ENCODE measurements at places on chromosomes 12 and 14. TPM values are rescaled to one million over a fixed set of nuclear protein-coding genes. Genes with fewer than 3 reads are reported as not detected.
A peak's percentile ranks its signal among the peaks of the same experiment; 100 is the strongest.

Gene EFS
- total RNA-seq, result 19.7 TPM

Gene APOLD1
- total RNA-seq, result 94.0 TPM

DNA sequence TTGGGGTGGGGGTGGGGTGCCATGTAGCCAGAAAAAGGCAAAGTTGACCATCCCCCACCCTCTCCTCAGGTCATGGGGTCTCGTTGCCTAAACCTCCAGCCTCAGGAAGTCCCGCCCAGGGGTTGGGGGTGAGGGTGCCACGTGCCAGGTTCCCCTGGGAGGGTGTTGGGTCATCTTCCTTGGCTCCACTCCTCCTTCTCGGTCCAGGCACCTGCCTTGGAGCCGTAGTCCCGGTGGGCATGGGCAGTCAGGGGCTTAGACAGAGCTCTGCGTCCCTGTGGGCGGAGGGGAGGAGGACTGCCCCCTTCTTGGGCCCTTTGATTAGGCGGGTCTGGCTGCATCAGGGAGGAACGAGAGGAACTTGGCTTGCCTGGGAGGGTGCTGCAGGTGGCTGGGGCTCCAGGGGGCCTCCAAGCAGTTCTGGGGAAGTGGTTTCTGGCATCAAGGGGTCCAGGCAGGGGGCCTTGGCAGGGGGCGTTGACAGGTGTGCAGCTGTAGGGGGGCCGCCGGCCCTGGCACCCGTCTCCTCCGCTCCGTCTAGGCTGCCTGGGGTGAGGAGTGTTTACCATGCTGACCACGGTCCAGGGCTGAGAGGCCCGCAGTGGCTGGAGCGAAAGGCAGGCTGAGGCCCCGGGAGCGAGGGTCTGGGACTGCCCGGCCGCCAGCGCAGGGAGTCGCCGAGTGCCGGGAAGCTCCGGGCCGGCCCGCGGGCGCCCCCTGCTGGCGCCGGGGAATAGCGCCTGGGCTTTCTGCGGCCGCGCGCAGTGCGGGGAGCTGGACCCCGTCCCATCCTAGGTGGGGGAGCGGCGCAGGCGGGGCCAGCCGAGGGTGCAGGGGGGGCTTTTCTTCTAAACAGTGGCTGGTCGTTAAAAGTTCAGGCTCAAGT is 7.9 kb downstream of the SETD1B start:
- DNase-seq, result peak; percentile 92

DNA sequence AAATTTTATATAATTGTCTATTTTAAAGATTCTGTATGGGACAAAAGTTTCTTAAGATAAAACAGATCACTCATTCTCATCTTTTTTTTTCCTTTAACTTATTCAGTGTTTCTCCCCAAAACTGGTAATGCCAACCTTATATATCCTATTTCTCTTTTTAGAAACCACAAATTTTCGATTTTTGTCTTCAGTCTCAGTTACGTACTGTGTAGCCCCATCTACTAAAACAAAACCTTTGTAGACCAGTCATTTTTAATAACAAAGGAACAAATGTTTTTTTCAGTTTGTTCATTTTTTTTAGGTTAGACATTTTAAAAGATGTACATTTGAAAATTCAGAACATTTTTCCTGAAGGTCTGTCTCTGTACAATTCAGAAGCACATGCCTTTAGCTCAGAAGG is 18.2 kb downstream of the PNMA1 start:
- DNase-seq, result no peak

DNA sequence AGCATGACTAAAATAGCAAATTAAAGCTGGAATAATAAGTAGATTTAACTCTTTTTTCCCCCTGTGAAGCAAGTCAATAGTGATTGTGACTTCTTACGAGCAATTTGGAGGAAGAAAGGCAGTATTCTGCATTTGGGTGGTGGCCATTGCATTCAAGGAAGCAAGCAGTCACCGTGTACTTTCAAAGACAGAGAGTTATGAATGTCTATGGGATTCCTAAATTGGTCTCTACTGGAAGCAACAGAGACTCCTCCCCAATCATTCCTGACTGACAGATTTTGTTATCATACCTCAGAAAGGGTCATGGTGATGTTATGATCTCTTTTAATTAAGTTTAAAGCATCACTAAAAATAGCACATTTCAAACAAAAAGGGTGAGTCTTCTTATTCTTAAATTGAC is 287.2 kb upstream of the KITLG start:
- DNase-seq, result no peak

GRCh38 chr12:88433997-88434703 is 146.1 kb downstream of the KITLG start:
- DNase-seq, result no peak

DNA sequence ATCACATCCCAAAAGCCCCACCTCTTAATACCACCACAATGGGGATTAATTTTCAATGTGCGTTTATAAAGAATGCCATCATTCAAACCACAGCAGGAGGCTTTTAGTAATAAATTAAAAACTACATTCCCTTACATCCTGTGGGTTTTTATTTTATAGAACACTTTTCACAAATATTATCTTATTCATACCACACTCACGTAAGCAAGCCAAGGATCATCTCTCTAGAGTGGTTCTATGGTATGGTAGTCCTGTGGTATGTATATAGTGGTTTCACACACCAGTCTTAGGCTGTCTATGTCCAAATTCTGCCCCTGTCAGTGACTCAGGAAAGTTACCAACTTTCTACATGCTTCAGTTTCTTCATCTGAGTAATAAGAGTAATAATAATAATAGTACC is 100.2 kb downstream of the GALC start:
- no peak for DNase-seq

Gene NANOG
- 0.32 TPM for total RNA-seq

GRCh38 chr12:53842686-53843085 is 90.9 kb upstream of the CISTR start:
- no peak for DNase-seq

Gene ATP5F1B
- 216 TPM for total RNA-seq

DNA sequence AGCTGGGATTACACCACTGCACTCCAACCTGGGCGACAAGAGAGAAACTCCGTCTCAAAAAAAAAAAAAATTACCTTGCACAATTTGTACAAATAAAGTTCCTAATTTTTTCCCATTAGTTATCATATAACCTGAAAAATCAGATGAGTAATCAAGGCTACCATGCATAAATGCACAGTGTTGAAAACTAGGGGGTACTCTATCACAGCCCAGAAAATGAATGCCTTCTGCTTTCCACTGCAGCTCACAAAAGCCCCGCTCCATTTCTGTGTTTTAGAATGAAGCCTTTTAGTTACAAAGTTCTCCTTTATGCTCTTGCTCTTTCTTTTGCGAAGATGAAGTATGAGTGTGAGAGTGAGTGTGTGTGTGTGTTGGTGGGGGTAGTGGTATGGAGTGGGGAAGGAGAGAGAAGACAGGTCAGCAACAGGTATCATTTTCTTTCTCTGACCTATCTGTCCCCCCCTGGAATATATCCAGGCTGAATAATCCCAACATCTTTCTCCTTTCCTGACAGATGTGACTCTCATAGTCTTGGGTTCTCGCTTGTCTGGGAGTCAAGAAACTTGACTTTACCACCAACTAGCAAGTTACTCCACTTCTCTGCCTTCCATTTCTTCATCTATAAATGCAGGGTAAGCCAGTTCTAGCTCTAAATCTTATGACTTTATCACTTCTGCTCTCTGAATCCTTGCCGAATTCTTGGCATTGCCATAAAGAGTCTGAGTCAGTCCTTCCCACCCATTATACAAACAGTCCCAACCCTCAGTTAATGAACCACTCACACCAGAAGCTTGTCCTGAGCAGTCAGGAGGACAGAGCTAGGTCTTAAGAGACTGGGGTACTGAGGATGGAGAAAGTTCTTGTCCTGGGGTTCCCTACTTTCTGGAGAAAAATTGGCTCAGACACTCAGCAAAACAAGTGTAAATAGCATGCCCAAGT is 16.1 kb downstream of the BIN2 start:
- DNase-seq, result no peak

- DNase-seq, result no peak
Observed at GRCh38 chr14:99584823-99585222, 19.2 kb downstream of the CCDC85C start.

GRCh38 chr14:67446371-67447032 is 34.5 kb upstream of the PLEK2 start:
- no peak for DNase-seq

DNA sequence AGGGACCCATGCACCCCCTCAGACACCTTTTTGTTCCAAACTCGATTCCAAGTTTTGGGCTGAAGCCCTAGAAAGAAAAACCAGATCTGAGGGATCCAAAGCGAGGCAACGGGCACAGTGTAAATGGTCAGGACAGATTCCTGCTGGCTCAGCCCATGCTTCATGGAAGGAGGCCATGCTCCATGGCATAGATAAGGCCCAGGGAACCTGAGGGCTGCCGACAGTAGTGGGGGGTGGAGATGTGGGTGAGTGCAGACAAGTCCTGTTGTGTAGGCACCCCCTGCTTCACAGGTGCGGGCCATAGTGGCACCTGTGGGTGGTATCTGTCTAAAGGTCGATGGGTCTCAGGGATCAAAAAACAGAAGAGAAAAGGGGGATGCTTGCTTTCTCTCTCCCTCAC is 42.1 kb downstream of the TNFAIP2 start:
- DNase-seq, result no peak

Gene ADAM21
- 0.13 TPM for total RNA-seq

- peak; percentile 71 for DNase-seq
Observed at GRCh38 chr14:102516531-102517391, 7.2 kb upstream of the ANKRD9 start.

DNA sequence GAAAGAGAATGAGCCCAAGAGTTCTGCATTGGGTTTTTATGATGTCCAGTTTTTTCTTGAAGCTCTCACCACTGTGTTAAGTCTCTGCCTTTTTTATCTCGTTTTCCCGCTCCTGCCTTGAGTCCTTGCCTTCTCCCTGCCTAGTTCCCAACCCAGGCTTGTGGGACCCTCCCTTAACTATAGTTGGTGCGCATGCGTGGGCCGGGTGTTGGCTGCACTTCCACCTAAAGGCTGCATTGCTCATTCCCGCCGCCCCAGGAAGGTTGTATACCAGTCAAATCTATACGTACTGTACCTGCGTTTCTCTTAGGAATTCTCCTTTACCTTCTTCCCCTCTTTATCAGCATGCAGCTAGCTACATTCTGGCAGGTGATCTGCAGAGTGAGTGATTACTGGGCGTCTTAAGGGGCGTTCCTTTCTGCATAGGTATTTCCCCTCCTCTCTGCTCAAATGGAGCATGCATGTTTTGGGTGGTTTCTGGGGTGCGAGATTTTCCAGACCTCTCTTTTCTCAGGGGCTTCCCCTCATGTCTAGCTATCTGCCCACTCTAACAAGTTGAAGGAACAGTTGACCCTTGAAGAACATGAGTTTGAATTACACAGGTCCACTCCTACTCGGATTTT is 6.6 kb upstream of the REP15 start:
- DNase-seq, result no peak

DNA sequence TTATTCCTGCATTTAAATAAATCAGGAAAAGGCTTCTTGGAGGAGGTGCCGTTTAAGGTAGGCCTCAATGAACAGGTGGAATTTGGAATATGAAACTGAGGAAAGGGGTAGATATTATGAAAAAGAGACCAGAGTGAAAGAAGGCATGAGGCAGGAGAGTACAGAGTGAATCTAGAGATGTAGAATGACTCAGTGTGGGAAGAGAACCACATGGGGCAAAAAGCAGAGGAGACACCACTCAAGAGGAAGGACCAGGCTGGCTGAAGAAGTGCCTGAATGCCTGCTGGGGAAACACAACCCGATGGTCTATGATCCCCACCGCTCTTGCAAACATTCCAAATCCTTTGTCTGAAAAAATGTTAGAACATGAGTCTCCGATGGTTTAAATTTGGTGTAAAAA is 1134.1 kb downstream of the VRK1 start:
- no peak for DNase-seq

DNA sequence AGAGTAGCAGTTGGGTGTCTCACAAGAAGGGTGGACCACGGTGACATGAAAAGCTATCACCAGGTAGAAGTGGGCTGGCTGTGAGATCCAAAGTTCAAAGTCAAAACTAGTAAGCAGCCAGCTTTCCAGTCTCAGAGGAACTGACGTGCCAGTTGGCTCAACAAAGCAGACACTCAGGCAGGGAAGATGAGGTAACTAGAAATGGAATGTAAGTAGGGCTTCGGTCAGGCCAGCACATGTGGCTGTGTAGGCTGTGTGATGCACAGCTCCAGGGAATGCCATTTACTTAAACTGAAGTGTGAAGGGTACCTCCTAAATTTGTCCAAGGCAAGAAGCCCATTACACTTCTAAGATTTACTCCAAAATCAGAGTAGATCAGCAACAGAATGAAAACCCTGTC is 43.6 kb downstream of the PTPRR start:
- no peak for DNase-seq

DNA sequence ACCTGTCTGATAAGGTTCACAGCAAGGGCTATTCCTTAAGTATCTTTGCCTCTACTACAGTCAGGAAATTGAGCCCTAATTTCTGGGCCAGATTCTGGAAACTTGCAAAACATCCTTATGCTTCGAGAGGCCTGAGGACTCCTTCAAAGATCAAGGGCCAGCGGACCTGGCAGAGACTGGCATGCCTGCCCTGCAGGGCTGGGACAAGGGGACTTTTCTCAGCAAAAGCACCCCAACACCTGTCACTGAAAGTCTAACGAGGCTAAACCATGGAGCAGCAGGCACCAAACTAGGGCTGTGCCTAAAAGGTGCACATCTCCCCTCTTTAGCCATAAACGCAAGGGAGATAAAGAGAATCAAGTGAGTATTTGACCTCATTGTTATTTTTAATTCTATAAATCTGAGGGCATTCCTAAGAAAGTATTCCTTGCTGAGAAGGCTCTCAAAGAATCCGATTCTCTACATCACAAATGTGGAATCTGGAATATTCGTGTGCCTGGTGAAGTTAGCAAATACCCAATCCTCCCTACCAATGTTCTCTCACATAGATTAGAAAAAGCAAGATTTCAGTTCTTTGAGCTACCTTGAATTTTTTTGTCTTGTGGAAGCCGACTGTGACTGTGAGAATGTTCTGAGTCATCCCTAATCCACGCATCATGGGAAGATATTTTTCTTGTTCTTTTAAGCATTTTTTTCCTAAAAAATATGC is 328.2 kb upstream of the NOVA1 start:
- no peak for DNase-seq

DNA sequence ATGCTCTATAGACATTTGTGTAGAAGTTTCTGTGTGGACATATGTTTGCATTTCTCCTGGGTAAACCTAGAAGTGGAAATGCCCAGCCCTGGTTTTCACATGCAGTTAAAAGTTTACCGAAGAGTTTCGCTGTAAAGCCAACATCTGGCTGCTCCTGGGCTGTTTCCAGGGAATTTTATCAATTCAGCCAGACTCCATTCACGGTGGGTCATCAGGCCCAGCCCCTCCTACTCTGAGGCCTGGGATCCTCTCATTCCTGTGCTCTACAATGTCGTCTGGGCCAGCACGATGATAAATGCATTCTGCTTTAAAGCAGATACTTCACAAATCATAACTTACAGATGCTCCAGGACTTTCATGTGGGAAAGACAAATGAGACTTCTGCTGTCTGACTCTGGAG is 7.1 kb downstream of the NUAK1 start:
- DNase-seq, result no peak

Gene AKAP5
- total RNA-seq, result 2.9 TPM

GRCh38 chr12:18818579-18819268 is 80.8 kb downstream of the CAPZA3 start:
- DNase-seq, result no peak

- peak; percentile 59 for DNase-seq
Observed at GRCh38 chr12:6463216-6463615, 7.3 kb downstream of the VAMP1 start.

Measured in aorta (tissue), 5 donors.